ENCODE measurements at places on chromosomes 11 and 22. TPM values are rescaled to one million over a fixed set of nuclear protein-coding genes. Genes with fewer than 3 reads are reported as not detected.

The CLCF1 gene
- 8.7 TPM for polyA plus RNA-seq

The OR2AT4 gene
- polyA plus RNA-seq, result not detected

The OR52A1 gene
- polyA plus RNA-seq, result not detected

The APOBEC3B gene
- 19.9 TPM for polyA plus RNA-seq

The SLC22A25 gene
- polyA plus RNA-seq, result not detected

The MMP11 gene
- polyA plus RNA-seq, result 23.2 TPM

The RFPL3 gene
- not detected for polyA plus RNA-seq

The DMC1 gene
- polyA plus RNA-seq, result 0.22 TPM

The BDNF gene
- polyA plus RNA-seq, result 3.2 TPM

The JOSD1 gene
- polyA plus RNA-seq, result 61.7 TPM

The LDHAL6A gene
- polyA plus RNA-seq, result not detected

The LAYN gene
- polyA plus RNA-seq, result 0.43 TPM

The ALKBH8 gene
- polyA plus RNA-seq, result 1.5 TPM

The OR52N4 gene
- 0.08 TPM for polyA plus RNA-seq

The GLYAT gene
- polyA plus RNA-seq, result not detected

The POU2AF3 gene
- polyA plus RNA-seq, result not detected

The RIBC2 gene
- polyA plus RNA-seq, result 1.2 TPM

The VPREB3 gene
- not detected for polyA plus RNA-seq

The FOXR1 gene
- polyA plus RNA-seq, result not detected

The PHOX2A gene
- polyA plus RNA-seq, result not detected

The KCTD14 gene
- 0.64 TPM for polyA plus RNA-seq

The FERMT3 gene
- polyA plus RNA-seq, result 100 TPM

The OR51B5 gene
- 0.07 TPM for polyA plus RNA-seq
